Myocyte (in vitro differentiated cells): ENCODE measurements at places on chromosomes 3 and 15. TPM values are rescaled to one million over a fixed set of nuclear protein-coding genes. Genes with fewer than 3 reads are reported as not detected.
A peak's percentile ranks its signal among the peaks of the same experiment; 100 is the strongest.

The DPPA2 gene
- not detected in 2 replicates for total RNA-seq

The ENTPD3 gene
- not detected in 2 replicates for total RNA-seq

The DGKG gene
- 4.3 and 6.3 TPM in 2 replicates for total RNA-seq

DNA sequence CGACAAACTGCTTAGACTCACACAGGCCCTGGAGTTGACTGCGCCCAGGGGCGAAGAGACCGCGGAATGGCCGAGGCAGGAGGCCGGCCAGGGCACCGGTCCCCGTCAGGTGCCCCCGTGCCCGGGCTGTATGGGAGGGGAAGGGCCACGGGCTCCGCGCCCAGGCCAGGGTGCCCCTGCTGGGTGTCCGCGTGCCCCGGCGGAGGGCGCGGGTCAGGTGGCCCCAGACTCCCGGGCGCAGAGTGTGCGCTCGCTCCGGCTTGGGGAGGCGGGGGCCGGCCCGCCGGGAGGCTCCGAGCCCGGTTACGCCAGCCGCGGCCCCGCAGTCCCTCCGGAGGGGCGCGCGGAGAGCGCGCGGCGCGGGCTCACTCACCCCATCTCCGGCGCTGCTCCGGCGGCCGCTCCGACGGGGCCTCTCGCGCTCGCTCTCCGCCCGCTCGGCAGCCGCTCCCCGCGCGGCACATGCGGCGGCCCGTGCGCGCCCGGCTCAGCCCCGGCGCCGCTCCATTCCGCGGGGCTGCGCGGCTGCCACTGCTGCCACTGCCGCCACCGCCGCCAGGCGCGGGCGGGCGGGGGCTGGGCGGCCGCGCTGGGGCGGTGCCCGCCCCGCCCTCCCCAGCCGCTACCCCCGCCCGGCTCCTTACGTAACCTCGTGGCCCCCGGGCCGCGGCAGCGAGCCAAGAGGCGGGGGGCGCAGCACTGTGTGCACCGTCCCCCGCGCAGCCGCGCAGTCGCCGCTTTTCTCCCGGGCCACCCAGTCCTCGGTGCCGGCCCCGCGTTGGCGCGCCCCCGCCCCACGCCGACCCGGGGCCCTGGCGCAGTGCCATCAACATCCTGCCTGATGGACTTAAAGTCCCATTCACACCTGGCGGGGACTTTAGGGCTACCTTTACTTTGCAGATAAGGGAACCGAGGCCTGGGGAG is at the start of gene HOMER2:
TSS of gene HOMER2 (minus strand) at position 563 of the 924 bp plus-strand sequence. CDS start at position 378, 185 bp downstream.
- peak; percentile 36 for DNase-seq

DNA sequence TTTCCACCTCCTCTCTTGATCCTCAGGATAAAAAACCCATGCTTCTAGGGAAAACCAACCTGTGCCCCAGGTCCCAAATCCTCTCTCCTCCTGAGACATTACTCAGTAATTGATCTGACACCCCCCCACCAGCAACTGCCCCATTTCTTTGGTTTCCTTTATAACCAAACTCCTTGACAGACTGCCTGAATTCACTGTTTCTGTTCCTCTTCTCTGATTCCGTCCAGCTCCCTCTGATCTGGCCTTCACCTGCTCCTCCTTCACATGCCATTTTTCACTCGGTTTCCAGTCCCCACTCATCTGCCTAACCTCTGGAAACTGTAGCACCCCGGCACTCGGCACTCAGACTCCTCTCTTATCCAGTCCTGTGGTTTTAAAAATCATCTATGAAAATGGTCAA is 2.1 kb downstream of the CCDC51 start:
- DNase-seq: no peak

The PTX3 gene
- 11.9 and 21.0 TPM in 2 replicates for total RNA-seq
